ENCODE measurements at places on chromosomes 5 and 9.

- DNase-seq: no peak
Measured at GRCh38 chr5:58912116-58912515, 329.2 kb downstream of the RAB3C start.

- no peak for DNase-seq
Measured at GRCh38 chr5:86858442-86858841, 240.7 kb downstream of the COX7C start.

GRCh38 chr9:98132806-98133631 lies 14.0 kb upstream of the TRIM14 start:
- DNase-seq: no peak

GRCh38 chr9:124593200-124593599 lies 86.0 kb upstream of the NR5A1 start:
- no peak for DNase-seq

- DNase-seq: no peak
Measured at GRCh38 chr9:13446286-13446937, 166.9 kb upstream of the MPDZ start.

- DNase-seq: no peak
Measured at GRCh38 chr9:33524306-33524947, 376 bp downstream of the ANKRD18B start.
